Stimulated activated CD8-positive, alpha-beta memory T cell treated with anti-CD3 and anti-CD28 coated beads, Interleukin-15, amount 100 ng/mL, for 4 hours (primary cell): ENCODE measurements at places on chromosomes 6 and 20.

DNA sequence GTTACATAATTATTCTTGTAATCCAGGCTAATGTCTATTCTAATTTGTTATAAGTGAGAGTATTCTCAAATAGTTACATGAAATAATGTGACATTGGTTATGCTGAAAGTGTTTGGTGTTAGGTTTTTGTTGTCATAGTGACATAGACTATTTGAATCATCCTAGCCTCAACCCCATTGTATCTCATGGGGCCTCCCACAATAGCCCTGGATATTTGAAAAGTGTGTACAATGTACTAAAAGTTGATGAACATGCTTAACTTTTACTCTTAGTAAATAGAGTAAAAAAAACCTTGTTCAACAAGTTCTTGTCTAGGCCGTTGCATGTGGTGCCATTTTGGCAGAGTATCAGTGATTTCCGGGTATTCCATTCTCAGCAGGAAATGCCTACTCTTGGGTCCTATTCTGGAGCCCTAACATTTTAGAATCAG is 83.0 kb downstream of the RTN4IP1 start:
- DNase-seq: no peak

DNA sequence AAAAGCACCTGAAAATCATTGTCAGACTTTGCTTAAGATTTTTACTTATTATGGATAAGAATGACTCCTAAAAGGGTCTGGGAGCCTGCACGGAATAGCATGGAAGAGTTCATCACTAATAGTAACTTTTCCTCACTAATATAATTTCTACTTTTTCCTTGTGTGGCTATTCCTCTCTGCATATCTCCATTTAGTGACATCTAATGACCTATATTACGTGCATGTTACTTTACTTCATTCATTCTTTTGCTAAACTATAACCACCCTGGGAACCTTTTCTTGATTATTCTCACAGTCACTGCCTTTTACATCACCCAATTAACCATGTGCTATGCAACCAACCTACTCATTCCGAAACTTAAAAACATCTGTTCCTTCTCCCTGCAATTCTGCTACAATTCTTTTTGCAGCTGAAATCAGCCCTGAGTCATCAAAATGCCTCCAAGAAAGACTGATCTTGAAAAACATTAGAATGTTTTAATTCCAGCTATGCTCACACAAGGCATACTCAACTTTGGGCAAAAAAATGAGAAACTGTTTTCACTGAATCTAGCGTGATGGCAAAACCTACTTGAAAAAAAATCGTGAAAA is 313.3 kb downstream of the RNGTT start:
- DNase-seq: no peak

DNA sequence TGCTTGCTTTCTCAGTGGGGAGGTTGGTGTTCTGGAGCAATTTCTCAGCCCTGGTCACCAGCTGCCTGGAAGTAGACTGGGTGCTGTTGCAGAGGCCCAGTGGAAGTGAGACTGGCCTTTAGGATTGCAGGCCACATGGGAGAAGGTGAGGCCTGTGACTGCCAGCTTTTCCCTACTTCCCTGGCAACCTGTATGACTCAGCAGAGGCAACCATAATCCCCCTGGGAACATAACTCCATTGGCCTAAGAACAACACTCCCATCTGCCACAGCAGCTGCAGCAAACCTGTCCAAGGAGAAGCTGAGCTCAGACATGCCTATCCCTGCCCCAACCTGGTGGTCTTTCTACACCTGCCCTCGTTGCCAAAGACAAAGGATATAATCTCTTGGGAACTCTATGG is 473.5 kb upstream of the SPTLC3 start:
- DNase-seq: no peak

- no peak for DNase-seq
Measured at GRCh38 chr6:34237316-34237721, 646 bp downstream of the HMGA1 start.

GRCh38 chr6:159214281-159214680 is 45.1 kb downstream of the FNDC1 start:
- DNase-seq: no peak

DNA sequence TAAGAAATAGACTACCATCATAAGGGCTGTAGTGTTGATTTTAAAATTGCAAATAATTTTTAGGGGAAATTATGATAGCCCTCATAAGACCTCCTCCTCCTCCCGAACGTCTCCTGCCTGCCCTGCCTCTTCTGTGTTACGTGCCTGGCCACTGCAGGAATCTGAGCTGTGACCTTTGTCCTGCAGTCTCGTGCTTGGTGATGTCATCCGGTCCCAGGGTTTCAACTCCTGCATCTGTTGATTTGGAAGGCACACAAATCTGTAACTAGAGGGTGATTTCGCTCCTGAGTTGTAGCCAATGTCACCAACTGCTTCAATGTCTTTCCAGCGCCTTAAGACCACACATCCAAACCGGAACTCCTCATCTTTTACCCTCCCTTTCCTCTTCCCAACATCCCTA is 163.2 kb downstream of the AIG1 start:
- no peak for DNase-seq

DNA sequence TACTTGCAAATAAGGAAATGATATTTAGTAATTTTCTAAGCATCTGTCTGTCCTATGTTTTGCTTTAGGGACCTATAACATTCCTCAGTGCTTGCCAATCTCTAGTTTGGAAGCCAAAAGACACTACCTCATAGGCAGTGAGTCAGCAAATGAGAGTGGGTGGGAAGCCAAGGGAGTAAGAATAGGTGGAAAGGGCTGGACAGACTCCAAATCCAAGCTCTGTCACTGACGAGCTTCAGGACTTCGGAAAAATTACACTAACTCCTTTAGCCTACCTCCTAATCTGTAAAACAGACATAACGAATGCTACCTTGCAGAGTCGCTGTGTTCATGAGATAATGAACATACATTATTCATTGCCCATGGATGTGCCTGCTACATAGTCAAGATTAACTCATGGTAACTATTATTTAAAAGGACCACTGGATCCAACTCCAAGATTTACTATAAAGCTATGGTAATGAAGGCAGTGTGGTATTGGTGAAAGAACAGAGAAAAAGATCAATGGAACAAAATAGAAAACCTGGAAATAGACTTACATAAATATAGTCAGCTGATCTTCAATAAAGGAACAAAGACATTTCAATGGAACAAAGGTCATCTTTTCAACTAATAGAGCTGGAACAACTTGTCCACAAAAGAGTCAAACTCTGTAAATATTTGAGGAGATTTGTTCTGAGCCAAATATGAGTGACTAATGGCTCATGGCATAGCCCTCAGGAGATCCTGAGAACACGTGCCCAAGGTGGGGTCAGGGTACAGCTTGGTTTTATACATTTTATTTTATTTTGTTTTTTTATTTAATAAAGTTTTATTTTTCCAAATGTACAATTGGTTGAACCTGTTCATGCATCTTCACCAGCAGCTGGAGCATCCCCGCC is 64.1 kb downstream of the FAM50B start:
- DNase-seq: no peak

GRCh38 chr6:117818449-117818848 is 88.6 kb upstream of the SLC35F1 start:
- no peak for DNase-seq

DNA sequence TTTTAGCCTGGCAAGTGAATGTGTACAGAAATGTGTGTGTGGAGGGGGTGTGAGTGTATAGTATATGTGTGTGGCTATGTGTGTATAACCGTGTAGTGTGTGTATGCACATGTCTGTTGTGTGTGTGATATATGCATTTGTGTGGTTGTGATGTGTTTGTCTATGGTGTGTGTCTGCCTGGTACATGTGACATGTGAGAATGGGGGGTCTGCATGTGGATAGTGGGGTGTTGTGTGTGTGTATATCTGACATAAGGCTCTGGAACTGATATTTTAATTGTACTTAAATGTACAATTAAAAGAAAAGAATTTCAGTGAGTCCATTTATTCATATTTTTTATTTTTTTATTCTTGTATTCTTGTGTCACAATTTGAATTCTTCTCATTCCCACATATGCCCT is 57.2 kb upstream of the CNR1 start:
- DNase-seq: no peak

GRCh38 chr6:52474173-52474572 is 54.0 kb downstream of the EFHC1 start:
- DNase-seq: no peak
